ENCODE measurements at places on chromosomes 7 and 10.

GRCh38 chr10:78991187-78991586 lies 77.6 kb upstream of the ZMIZ1 start:
- DNase-seq, result no peak

DNA sequence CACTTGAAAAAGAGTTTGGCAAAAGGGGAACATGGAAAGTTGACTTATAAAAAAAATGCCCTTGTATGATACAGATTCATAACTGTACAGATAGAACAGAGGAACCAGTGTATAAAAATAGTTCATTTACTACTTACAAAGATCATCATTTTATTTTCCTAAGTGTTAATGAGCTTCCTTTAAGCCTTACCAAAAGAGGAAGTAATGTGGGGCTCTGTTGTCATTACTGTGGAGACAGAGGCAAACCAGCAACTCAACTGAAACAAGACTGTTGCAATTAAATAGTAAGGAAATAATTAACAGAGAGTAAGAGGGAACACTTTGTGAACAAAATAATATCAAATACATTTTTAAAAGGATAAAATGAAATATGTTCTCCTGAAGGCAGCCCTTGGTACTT lies 526.2 kb upstream of the ADARB2 start:
- no peak for DNase-seq

GRCh38 chr10:9024210-9024609 lies 969.7 kb downstream of the GATA3 start:
- no peak for DNase-seq

- DNase-seq, result no peak
These were observed 21.3 kb upstream of the LIPF start for GRCh38 chr10:88642963-88643362.

DNA sequence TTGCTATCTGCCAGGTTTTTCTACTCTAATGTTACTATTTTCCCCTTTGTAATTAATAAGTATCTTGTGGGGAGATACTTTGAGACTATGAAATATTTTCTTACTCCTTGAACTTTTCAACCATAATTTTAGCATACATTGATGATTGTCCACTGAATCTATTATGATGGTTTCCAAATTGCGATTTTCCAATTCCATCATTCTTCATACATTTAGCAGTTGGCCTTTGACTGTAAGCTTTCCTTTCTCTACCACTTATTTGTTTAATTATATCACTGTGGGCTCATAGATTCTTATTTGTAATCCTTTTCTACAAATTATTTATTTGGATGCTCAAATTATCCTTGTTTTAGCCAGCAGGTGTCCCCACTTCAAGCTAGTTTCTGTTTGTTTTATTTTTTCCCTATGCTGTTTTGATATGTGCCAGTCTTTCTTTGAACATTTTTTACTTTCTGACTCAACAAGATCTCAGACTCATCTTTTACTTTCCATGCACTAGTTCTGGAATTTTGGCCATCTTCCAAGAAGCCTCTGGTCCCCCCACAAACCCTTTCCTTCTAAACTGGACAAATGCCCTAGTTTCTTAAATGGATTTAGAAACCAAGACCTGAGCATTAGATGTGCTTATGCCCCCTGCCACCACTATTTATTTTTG lies 11.4 kb upstream of the MRPS16 start:
- no peak for DNase-seq

DNA sequence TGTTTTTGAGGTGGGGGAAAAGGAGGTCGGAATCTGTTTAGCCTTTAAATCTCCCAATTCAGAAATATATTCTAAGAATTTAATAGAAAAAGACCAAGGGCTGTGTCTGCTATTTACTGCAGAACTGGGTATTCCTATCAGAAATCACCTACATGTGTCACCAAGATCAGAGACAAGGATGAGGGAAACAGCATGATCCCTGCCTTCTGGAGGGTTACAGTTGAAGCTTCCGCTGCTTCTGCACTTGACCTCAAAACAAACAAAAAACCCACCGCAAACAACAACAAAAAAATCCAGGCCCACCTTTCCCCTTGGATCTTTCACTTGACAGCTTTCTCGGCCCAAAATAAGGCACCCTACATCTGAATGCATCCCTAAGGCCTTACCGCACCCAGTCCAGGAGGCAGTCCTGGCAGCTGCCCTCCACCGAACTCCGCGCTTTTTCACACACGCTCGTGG lies 750 bp upstream of the CDK14 start:
- DNase-seq, result no peak

DNA sequence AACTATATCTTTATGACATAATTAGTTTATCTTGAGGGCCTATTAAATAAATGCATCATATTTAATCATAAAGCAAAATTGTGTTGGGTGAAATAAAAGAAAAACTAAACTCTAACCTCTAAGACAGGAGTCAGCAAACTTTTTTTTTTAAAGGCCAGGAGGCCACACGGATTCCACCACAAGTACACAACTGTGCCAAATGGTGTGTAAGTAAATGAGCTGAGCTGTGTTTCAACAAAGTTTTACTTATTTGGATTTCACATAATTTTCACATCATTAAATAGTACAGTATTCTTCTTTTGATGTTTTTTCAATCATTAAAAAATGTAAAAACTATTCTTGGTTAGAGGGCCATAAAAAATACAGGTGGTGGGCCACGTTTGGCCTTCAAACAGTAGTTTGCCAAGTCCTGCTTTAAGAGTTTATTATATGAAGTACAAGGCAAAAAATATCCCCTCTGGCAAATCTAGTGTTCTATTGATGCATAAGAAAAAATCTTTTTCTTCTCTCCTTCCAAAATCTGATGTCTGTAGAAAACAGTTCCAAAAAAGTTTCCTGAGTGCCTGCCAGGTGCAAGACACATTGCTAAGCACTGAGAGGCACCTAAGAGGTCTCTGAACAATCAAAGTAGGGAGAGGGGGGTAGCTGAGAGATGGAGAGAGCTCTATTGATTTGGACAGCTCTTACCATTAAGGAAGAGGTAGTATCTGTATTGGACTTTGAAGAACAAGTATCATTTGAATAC lies 26.5 kb upstream of the SPOCK2 start:
- no peak for DNase-seq

- no peak for DNase-seq
These were observed 262.1 kb downstream of the SKIDA1 start for GRCh38 chr10:21263263-21263803.

DNA sequence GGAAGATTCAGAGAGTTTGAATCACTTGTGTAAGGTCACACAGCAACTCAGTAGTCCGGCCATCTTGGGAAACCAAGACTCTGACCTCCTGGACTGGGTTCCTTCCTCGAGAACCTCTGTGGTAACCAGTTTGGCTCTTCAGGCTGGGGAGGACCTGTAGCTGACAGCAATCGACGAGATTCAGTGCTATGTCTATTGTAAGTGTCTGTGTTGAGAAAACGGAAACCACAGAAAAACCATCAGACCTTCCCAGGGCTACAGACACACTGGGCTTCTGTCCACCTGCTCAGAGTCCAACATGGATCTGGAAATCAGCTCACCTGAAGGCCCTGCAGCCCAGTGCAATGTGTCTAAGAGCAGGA lies 403.7 kb downstream of the RPS24 start:
- DNase-seq, result no peak
